ENCODE measurements at places on chromosomes 13 and 19.

DNA sequence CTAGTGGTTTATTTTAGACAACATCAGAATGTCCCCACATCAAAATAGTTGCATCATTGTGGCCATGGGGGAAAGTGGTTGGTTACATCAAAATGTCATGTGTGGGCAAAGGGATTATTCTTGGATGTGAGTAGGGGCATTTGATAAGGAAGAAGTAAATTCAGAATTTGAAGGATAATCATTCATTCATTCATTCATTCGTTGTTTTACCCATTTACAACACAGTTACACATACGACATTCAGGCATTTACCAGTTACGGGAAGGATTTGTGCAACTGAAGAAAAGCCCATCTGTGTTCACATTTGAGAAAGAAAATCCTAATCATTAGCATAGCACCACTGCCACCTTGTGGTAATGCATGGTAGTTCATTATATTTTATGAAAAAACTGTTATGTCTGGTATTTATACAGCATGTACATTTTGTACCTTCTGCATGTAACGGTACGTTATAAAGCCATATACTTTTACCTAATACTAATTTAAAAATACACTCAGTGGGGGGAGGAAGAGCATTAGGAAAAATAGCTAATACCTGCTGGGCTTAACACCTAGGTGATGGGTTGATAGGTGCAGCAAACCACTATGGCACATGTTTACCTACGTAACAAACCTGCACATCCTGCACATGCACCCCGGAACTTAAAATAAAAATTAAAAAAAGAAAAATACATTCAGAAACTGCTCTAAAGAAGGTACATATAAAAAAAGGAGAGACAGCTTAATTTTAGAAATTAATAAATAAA lies 62.1 kb downstream of the DGKH start:
- DNase-seq, result peak; percentile 96

DNA sequence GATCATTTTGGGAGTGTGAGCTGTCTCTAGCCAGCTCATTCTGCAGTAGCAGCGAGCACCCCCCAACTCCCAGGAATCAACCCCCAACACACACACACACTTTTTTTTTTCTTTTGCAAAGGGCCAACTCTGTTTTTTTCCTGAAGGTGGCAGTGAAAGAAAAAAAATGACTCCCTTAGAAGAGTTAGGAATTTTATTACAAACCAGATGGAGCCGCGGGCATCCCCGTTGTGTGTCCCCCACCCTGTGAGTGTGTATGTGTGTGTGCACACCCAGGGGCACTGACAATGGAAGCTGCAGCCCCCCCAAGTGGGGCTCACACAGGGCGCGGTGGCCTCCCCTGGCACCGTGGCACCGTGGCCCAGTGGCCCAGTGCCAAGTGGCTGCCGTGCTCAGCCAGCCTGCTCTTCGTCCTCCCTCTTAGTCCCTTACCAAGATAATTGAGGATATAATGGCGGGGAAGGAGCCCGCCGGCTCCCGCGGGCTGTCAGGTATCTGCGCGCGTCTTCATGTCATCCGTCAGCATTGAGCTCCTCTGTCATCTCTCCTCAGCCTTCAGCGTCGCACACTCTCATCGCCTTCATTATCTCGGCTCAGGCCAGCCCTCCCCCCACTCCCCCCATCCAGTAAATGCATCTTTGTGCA lies 314.1 kb downstream of the ZNF536 start:
- no peak for DNase-seq

DNA sequence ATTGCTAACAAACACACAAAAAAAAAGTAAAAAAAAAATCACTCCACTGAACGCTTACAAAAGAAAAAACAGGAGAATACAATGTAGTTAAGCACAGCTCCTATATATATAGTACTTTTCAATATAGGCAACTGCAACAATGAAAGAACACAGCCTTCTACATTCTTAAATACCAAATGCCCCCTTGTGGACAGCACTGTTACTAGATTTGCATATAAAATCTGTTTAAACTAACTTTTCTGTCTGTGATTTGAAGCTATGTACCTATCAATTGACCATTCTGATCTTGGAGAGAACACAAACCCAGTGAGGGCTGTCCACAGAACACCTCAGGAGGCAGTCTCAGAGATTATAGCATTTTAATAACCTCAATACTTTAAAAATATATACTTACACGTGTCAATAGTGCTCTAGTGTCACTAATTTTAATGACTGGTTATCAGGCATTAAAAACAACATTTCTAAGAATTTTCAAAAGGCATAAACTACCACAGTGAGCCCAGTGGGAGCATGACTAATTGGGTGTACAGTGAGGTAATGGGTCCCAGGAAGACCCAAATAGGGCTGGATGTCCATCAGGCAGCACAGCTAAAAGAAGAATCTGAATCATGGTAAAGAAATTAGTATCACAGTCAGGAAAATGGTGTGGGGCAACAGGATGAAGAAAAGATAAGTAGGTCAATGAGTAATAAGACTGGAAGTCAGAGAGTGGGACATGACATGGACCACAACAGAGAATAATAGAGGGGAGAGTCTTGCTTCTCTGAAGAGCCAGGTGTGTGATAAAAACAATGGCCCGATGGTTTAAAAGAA lies 22.2 kb downstream of the CCDC169 start:
- DNase-seq, result peak; percentile 89

GRCh38 chr19:15469513-15470297 lies 5.4 kb upstream of the RASAL3 start:
- DNase-seq, result no peak

GRCh38 chr19:45897261-45897812 lies 5.1 kb downstream of the MYPOP start:
- DNase-seq, result peak; percentile 14

DNA sequence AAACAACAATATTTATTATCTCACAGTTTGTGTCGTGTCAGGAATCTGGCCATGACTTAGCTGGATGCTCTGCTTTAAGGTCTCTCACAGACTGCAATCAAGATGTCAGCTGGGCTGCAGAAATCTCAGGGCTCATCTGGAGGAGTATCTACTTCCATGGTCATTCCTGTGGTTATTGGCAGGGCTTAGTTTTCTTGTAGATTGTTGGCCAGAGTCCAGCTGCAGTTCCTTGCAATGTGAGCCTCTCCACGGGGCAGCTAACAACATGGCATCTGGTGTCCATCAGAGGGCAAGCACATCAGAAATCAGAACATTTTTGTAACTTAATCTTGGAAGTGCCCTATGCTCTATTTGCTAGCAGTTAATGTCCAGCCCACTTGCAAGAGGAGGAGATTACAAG lies 45.7 kb upstream of the TDRD3 start:
- no peak for DNase-seq

DNA sequence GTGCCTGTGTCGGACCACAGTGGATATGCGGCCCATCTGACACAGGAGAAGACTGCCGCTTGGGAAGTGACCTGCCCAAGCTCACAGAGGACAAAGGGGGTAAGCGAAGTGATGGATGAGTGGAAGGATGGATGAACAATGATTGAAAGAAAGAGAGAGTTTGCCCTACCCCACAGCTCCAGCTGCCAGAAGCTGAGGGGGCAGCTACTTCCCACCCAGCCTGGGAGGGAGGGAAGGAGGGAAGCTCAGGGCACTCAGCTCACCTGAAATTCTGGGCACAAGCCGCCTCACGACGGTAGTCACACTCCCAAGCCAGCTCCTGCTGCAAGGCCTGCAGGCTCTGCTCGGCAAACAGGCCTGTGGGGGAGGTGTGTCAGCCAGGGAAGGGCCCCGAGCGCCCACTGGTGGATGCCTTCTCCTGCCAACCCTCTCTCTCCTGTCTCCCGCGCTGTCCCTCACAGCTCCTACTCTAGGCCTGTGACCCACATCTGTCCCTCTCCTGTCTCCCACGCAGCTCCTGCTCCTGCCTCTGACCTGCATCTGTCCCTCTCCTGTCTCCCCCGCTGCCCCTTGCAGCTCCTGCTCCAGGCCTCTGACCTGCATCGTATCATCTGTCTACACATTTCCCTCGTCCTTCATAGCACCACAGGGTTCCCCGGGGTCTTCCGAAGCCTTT lies 12.0 kb upstream of the NUMBL start:
- peak; percentile 54 for DNase-seq

DNA sequence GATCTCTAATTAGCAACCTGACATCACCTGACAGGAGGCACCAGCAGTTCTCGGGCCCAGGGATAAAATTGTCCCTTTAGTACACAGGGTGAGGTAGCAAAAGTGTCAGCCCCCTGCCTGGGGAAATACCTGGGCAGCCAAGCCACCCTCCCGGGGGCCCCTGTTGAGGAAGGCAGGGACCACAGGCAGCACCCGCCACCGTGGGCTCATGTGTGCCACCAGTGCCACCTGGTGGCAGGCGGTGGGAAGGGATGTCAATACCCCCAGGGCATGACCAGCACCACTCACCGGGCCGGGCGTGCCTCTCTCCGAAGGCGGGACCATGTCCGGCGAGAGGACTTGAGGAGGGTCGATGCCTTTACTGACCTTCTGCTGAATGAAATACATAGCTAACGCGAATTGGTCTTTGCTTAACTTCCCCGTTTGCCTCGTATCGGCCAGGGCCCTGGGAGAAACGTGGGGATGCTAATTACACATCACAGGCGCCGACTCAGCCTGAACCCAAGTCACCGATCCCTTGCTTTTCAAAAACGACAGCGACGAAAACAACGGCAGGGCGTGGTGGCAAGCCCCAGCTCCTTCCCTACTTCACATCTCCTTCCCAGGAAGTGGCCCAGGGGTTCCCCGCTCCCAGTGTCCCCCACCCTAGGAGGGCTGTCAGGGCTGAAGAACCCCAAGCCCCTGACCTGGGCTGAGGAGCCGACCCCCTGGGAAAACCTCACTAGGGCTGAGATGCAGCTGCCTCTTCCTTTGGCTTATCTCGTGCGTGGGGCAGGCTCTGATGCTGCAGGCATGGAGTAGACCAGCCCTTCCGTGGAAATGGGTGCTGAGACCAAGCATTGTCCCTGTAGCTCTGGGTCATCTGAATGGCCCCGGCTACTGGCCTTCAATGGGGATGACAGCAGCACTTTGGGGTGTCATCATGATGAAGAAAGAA lies 53.8 kb downstream of the EPS15L1 start:
- DNase-seq, result peak; percentile 75

- DNase-seq, result peak; percentile 52
These were observed 15.8 kb downstream of the FUT6 start for GRCh38 chr19:5823579-5824281.

GRCh38 chr13:34340534-34340933 lies 522.6 kb downstream of the RFC3 start:
- no peak for DNase-seq

- no peak for DNase-seq
These were observed 66.0 kb upstream of the ZNF527 start for GRCh38 chr19:37304884-37305255.

DNA sequence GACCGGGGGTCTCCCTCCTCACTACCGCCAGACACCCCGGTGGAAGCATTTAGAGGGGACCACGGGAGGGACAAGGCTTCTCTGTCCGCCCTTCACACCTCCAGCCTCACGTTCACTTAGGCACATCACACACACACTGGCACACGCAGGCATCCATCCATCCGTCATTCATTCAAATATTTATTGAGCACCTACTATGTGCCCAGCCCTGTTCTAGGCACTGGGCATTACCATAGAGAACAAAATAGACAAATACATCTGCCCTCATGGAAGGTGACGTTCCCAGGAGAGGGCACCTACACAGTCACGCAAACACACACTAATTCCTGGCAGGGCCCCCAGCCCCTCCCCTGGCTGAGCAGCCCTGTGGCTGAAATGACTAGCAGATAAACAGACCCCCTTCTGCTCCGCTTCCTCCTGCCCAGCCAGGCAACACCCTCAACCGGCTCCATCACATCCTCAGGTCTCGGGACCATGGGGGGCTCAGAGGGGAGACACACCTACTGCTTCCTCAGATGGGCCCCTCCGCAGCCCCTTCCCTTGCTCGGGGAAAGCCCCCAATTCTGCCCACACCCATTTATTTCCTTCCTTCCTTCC lies 3.7 kb upstream of the NOP53 start:
- DNase-seq, result no peak

GRCh38 chr13:21481359-21481758 lies 22.3 kb upstream of the ZDHHC20 start:
- no peak for DNase-seq

DNA sequence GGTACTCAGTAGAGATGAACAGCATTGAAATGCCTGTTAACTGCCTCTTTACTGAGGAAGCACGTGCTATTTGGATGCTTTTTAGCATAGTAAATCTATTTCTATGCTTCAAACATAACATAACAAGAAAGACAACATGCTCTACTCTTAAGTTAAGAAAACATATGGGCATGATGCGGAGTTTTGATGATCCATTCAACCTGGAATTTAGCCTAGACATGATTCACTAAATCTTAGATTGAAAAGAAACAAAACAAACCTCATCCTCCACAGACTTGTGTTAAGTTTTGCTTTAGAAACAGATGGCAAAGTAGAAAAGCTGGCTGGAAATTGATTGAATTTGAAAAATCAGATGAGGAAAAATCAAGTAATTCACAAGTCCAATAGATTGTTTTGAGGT lies 593.8 kb downstream of the OLFM4 start:
- no peak for DNase-seq

DNA sequence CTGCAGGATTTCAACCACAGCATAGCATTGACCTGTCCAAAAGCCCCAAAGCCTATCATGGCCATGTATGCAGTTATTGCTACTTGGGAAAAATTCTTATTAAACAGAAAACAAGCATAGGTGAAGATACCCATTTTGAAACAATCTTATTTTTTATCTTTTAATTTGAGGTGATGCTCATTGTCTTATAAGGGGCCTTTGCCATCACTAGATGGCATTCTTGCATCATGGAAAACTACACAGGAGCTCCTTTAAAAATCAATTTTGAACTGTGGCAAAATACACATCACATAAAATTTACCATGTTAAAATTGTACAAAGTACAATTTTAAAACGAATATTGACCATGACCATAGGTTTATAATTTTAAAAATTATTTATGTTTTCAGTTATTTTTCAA lies 38.9 kb upstream of the ZNF835 start:
- no peak for DNase-seq

DNA sequence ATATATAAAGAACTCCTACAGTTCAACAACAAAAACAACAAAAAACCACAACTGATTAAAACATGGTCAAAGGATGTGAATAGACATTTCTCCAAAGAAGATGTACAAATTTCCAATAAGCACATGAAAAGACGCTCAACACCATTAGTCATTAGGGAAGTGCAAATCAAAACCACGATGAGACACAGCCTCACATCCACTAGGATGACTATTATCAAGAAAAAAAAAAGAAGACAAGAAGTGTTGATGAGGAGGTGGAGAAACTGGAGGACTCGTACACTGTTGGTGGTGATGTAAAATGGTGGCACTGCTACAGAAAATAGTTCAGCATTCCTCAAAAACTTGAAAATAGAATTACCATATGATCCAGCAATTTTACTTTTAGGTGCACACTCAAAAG lies 61.0 kb upstream of the SOX1 start:
- no peak for DNase-seq

- peak; percentile 53 for DNase-seq
These were observed 71.6 kb downstream of the MUC16 start for GRCh38 chr19:8938576-8938975.

GRCh38 chr19:29139227-29139626 lies 73.7 kb downstream of the UQCRFS1 start:
- no peak for DNase-seq
